ENCODE measurements at places on chromosomes 2 and 18.

- no peak for DNase-seq
Measured at GRCh38 chr2:170145675-170146432, 32.1 kb upstream of the MYO3B start.

DNA sequence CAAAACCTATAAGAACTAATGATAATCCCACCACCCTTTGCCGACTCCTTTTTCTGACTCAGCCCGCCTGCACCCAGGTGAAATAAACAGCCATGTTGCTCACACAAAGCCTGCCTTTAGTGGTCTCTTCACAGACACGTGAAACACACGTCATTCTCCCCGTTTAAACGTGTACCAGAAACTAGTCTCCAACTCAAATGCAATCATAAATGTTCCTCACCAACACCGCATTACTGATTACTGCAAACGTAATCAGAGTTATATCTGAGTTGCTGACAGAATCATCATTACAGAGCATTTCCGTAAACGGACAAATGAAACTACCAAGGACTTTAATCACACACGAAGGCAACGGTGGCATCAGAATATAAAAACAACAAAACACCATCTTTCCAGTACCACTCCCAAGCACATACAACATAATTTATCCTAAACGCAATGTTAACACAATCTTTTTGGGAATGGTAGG is 1.9 kb downstream of the CLK1 start:
- DNase-seq = peak; percentile 25

GRCh38 chr2:98634406-98635092 is 26.2 kb downstream of the UNC50 start:
- DNase-seq = no peak

GRCh38 chr2:26100384-26100783 is 66.5 kb downstream of the RAB10 start:
- DNase-seq = no peak

- DNase-seq = no peak
Measured at GRCh38 chr18:8339952-8340351, 269.3 kb upstream of the RAB12 start.

DNA sequence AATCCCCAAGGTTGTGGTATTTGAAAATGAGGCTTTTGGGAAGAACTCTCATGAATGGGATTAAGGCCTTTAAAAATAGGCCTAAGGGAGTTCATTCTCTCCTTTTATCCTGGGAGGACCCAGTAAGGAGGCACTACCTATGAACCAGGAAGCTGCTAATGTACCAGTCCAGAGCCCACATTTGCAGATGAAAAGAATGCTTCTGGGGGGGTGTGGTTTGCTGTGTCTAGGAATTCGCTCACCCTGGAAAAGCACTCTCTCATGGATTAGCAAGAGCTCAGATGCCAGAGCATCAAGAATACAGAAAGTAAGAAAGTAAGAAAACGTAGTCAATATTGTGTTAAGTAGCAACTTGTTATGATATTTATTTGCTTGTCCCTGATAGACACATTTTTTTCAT is 785.7 kb upstream of the GYPC start:
- DNase-seq = no peak
